Hematopoietic multipotent progenitor cell treated with erythropoietin and hydrocortisone succinate and interleukin-3 and kit ligand, for 15 days (in vitro differentiated cells): ENCODE measurements at places on chromosomes 5 and 9.

DNA sequence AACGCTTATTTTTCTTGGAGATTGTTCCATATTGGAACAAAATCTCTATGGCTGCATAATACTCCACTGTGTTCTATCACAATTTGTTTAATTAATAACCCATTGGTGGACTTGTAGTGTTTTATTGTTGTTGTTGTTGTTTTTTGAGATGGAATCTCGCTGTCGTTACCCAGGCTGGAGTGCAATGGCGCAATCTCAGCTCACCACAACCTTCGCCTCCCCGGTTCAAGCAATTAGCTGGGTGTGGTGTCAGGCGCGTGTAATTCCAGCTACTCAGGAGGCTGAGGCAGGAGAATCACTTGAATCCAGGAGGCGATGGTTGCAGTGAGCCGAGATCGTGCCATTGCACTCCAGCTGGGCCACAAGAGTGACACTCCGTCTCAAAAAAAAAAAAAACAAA lies 38.7 kb downstream of the SPRY4 start:
- DNase-seq: no peak

DNA sequence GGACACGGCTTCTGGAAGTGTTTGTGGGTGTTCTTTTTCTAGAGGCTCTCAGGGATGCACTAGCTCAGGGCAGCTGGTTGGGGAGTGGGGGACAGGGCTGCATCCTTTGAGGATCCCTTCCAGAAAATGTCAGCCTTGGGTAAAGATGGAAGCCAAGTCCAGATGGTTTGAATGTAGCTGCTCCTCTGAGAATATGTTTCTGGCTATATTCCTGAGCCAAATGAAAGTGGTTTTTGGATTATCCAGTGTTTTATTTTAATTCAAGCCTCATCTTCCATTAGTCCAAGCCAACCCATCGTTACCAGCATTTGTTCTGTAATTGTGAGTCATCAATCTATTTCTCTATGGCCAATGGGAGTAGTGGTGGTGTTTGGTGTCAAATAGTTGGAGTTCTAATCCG lies 70.4 kb downstream of the SPRY4 start:
- no peak for DNase-seq

- DNase-seq: no peak
Observed at GRCh38 chr5:134577022-134577795, 51.7 kb downstream of the JADE2 start.

DNA sequence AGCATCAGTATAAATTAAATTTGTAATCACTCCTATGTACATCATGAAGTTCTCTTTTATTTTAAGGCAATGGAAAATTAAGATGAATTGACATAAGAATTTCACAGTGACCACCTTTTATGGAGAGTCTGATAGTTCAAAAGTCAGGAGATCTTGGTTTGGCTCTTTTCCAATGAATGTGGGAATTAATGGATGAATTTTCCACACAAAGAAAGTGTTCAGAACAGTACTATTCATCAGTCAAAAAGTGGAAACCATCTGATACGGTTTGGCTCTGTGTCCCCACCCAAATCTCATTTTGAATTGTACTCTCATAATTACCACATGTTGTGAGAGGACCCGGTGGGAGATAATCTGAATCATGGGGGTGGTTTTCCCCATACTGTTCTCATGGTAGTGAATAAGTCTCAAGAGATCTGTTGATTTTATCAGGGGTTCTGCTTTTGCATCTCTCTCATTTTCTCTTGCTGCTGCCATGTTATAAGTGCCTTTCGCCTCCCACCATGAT lies 24.5 kb downstream of the CCDC125 start:
- no peak for DNase-seq

DNA sequence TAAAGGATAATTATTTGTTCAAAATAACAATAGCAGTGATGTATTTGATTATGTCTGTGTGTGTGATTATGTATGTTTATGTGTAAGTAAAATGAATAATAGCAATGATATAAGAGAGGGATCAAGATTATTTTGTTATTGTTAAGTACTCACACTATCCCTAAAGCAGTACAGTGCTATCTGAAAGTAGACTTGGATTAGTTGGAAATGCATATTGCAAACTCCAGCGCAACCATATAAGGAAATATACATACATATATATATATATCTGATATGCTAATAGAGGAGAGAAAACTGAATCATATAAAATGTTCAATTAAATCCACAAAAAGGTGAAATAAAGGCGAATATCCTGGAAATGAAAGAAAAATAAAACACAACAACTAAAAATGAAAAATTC lies 268.4 kb downstream of the HINT1 start:
- no peak for DNase-seq

GRCh38 chr9:111078391-111079038 lies 40.2 kb upstream of the LPAR1 start:
- DNase-seq: no peak

GRCh38 chr9:36040271-36040925 lies 3.7 kb downstream of the RECK start:
- DNase-seq: no peak

DNA sequence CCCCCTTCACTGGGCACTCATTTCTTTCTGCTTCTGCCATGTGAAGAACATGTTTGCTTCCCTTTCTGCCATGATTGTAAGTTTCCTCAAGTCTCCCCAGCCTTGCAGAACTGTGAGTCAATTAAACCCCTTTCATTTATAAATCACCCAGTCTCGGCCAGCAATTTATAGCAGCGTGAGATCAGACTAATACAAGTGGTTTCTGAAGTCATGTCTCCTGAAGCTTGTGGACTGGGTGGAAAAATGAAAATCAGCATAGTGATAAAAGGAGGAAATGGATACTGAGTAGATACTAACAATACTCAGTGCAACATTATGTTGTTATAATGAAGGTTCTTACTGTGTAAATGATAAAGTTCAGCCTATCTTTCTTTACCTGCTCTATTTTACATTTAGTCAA lies 35.1 kb downstream of the NNT start:
- DNase-seq: no peak

DNA sequence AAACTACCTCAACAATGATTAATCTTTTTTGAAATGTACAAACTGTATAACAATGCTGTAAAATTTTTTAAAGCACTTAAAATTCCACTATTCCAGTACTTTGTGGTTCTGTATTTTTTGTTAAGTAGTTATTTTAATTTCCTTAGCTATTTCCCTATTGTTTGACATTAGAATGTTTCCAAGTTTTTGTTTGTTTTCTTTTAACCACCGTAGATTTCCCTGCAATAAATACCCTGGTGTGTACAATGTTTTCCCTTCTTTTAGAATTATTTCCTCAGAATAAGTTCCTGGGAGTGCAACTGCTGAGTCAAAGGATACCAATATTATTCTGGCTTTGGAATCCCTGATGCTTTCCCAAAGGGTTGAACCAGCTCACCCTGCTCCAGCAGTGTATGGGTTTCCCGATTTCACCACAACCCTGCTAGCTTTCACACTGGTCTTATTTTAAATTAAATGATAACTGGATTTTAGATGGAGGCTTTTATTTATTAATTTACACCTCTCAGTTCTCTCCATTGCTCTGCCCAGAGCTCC lies 20.6 kb upstream of the ANGPTL2 start:
- no peak for DNase-seq

GRCh38 chr9:89177944-89178829 lies at the start of gene SHC3:
Gene SHC3, minus strand, starts transcription at chr9:89178818. Its CDS starts 358 bp downstream, at chr9:89178460.
- DNase-seq: no peak

- DNase-seq: peak; percentile 10
Observed at GRCh38 chr5:88269222-88269771, 652 bp upstream of the TMEM161B start.

DNA sequence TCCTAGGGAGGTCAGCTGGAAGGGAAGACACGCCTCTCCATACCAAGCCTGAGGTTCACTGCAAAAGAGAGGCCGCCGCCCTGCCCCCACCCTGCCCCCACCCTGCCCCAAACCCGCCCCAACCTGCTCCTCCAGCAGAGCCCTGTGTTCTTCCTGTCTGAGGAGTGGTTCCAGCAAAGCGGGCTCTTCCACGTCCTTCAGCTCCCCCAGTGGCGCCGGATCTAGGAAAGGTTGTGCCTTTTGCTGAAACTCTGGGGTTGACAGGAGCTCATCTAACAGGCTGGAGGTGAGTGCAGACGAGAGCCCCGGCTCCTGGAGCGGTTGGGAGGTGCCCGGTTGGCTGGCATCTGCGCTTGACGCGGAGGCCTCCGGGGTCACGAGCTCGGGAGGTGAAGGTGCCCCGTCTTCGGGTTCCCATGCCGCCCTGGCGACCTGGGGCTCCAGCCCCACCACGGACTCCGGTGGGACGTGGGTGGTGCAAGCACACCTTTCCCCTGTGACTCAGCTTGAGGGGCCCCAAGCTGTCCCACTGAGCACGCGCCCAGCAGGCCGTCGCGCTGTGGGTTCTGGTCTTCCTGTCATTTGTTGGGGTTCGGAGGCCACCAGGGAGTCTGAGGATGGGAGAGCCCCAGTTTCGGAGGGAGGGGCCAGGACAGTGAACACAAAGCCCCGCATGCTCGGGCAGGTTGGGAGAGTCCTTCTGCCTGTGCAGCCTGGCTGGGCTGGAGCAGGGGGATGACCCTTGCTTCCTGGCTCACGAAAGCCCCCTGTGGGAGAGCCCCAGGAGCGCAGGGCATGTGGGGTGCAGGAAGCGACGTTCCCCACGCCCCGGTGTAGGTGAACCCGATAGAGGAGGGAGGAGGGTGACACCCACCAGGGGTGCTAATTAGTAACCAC lies 1467.1 kb downstream of the FOXD4L5 start:
- no peak for DNase-seq

GRCh38 chr9:114668146-114668545 lies 10.5 kb upstream of the TEX53 start:
- DNase-seq: no peak

- DNase-seq: no peak
Observed at GRCh38 chr5:34503379-34504253, 152.5 kb upstream of the RAI14 start.

DNA sequence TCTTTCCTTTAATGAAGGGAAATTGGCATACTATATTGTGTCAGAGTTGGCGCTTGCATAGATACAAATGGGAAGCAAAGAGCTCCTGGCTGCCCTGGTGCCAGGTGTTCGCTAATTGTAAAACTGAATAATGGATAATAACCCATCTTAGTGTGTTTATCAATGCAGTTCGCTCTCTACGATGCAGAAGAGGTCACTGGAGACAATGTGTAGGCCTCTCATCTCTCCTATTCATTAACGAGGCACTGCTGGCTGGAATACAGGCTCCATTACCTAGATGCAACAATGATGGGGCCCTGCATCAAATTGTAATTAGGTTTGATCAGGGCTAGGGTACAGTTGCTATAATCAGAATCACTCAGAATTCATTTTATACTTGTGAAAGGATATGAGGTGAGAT lies 171.0 kb downstream of the RMI1 start:
- no peak for DNase-seq

GRCh38 chr5:175484829-175485228 lies 6.5 kb downstream of the SFXN1 start:
- no peak for DNase-seq

DNA sequence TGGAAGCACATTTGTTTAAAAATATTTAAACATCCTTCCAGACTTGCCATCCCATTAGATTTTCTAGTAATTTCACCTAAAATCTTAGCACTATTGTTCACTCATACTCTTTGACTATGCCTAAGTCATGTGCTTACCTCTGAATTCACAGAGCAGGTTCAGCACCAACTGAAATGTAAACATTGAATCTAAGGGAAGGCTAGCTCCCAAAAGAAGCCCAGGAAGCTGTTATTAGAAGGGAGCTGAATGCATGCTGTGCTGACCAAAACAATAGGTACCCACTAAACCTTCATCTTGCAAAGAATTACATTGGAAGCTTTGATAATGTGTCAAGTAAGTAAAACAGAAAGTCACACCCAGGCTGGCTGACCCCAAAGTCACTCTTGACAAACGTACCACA lies 571.3 kb downstream of the GABRG2 start:
- no peak for DNase-seq

DNA sequence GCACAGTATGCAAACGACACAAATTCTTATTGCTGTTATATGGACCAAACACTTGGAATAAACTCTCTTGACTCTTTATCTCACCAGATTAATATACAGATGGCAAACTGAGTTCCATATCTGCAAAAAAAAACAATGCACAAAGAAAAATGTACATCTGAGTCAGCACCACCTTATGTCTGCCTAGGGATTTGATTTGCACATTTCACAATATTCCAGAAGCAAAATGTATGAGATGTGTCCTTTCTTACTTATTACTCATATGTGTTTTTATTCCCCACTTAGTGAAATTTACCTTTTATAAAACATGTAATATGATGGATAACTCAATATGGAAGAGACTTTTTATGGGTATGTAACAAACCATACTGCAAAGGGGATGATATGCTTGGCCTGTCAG lies 236.9 kb downstream of the GLIS3 start:
- no peak for DNase-seq

DNA sequence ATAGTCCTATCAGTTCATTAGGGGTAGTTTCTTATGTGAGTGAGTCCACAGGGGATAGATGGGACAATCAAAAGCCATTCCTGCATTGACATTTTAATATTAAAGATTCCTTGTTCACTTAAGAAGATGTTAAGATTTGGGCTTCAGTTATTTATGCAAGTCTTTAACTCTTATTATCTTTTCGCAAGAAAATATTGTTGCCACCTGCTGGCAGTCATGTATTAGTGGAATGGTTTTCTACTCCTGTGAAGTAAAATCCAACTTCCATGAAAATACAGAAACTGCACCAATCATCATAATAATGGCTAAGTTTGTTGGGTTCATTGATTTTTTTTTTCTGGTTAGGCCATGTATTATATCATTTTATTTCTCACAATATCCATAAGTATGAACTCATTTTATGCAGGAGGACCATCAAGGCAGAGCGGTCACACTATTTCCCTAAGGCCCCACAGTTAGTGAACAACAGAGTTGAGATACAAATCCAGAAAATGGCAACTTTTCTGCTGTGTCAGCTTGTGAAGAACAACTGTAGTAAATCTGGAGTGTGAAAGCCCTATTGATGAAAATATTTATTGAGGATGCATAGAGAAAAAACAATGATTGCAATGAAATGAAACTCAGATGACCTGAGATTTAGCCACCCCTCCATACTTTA lies 88.5 kb upstream of the TXNDC8 start:
- DNase-seq: no peak

DNA sequence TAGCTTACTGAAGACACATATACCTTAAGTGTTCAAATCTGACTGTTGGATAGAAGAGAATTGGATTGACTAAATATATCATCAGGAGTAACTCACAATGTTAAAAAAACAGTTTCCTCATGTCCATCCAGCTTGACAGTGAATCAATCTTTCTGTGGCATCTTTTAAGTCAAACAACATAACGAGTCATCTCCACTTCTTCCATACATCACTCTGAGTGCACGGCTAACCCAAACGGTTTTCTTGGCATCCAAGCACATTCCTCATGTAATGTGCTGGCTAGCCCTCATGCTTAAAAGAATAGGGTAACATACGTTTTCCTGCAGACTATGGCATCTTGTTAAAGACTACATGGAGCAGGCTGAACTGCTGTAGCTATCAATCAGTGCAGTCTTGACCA lies 291.5 kb upstream of the TRPC7 start:
- no peak for DNase-seq

- no peak for DNase-seq
Observed at GRCh38 chr5:127988146-127988760, 95.3 kb upstream of the SLC12A2 start.

DNA sequence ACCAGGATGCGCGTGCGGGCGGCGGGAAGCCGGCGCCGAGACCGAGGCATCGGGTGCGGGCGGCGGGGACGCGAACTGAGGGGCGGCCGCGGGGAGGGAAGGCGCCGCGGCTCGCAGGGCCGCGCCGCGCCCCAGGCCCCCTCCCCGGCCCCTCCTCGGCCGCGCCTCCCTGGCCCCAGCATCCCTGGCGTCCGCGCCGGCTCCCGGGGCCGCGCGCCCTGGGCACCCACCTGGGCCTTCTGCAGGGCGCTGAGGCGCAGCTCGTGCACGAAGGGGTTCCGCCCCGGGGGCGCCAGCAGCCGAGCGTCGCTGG lies 324 bp downstream of the LPCAT1 start:
- DNase-seq: no peak

- no peak for DNase-seq
Observed at GRCh38 chr9:92468206-92468605, 14.1 kb downstream of the ASPN start.
